ENCODE measurements at places on chromosomes 2 and 18.

GRCh38 chr2:132384491-132385151 lies 32.0 kb upstream of the GPR39 start:
- DNase-seq, result no peak

DNA sequence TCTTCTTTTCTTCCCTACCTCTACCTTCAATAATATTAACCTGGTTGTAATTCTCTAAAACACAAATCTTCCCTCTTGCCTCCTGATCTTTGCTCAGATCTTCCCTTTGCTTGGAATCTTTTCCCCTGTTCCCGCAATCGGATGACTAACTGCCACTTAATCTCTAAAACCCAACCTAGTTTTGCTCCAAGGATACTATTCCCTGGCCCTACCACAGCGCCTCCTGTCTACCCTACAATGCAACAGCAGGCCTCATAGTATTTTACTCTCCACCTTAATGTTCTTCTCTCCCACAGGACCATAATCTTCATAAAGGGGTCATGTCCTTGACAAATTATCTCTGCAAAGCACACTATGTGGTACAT lies 246.8 kb upstream of the TNP1 start:
- no peak for DNase-seq

- DNase-seq, result no peak
Measured at GRCh38 chr2:55063226-55063625, 13.0 kb upstream of the RTN4 start.

- DNase-seq, result no peak
Measured at GRCh38 chr2:229650059-229650458, 64.3 kb downstream of the DNER start.

DNA sequence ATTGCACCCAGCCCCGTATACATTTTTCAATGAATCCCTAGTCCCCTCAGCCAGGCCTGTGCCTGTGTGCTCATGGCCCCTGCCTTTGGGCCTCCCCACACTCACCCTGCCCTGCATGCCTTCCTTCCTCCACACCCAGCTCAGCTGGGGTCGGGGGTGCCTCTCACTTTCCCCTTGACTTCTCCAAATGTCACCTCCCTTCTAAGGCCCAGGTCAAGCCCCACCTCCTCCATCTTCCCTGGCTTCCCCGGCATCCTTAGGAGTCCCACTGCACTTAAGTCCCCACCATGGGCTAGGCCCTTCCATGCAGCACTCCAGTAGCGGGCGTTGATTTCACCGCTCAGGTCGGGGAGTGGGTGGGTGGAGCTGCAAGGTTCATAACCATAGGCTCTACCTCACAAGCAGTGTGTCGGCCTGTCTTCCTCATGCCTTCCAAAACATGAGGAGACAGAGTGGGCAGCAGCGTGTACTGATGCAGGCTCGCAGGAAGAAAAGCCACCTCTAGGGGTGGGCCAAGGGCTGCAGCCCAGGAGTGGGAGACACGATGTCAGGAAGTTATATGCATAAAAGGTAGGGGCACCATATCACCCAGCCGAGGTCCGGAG lies 47.7 kb downstream of the DNMT3A start:
- no peak for DNase-seq
